Nucleus accumbens (tissue), 56 donors: ENCODE measurements at places on chromosomes 11 and 22.

- no peak for DNase-seq
Observed at GRCh38 chr11:9004183-9004926, 554 bp upstream of the NRIP3 start.

DNA sequence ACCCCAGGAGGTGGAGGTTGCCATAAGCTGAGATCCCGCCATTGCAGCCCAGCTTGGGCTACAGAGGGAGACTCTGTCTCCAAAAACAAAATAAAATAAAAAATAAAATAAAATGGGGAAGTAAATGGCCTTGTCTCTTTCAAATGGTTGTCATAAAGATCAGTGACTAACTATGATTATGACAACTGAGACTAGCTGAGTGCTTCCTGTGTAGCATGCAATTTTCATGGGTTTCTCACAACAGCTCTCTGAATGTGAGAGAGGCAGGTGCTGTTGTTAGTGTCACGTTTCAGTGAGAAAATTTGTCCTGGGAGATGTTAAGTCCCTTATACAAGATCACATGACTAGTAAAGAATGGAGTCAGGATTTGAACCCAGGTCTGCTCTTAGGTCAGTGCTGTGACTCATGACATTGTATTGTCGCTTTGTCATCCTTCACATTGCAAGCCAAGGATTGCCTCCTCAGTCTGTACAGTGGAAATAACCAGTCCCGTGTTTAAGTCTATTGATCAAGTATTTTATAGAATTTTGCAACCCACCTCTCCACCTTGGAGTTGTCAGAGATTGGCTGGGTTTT, 163.3 kb upstream of the CCDC90B start:
- DNase-seq = no peak

- DNase-seq = no peak
Observed at GRCh38 chr11:59999691-60000090, 17.3 kb upstream of the OOSP4B start.

DNA sequence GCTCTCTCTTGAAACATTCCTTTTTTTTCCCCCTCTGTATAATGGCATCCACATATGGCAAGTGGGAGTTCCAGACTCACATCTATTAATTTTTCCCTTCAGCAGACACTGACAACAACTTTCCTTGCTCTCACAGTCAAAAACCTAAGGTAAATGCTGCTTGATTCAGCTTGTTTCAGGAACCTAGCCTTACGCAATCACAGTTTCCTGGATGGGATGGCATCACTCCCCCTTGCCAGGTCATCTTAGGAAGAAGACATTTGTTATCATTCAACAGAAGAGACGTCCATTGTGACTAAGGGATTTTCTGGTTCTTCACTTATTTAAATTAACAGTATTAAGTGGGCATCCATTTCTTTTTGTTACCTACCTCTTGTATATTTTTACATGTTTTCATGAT, 112.0 kb upstream of the PDGFD start:
- no peak for DNase-seq

GRCh38 chr11:61174949-61175348, 13.7 kb upstream of the VPS37C start:
- DNase-seq = no peak

DNA sequence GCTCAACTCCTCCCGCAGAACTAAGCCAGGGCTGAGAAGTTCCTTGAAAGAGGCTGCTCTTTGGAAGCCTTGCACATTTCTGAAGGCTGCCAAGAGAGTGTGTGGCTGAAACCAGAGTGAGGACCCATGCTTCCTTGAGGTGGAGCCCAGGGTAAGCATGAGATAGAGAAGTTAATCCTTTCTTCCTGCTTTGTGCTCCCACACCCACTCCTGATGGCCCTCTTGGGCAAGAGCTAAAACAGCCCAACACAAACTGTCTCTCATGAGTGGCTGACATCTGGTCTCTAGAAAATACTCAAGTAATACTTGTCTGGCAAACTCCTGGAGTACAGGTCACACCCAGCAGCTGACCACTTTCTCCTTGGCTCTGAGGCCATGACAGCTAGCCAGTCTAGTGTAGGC, 523.7 kb downstream of the INSC start:
- DNase-seq = no peak

GRCh38 chr22:30210235-30210909, 36.2 kb downstream of the LIF start:
- DNase-seq = no peak
